Kasumi-1 (cell line): ENCODE measurements at places on chromosomes 3 and 15.

DNA sequence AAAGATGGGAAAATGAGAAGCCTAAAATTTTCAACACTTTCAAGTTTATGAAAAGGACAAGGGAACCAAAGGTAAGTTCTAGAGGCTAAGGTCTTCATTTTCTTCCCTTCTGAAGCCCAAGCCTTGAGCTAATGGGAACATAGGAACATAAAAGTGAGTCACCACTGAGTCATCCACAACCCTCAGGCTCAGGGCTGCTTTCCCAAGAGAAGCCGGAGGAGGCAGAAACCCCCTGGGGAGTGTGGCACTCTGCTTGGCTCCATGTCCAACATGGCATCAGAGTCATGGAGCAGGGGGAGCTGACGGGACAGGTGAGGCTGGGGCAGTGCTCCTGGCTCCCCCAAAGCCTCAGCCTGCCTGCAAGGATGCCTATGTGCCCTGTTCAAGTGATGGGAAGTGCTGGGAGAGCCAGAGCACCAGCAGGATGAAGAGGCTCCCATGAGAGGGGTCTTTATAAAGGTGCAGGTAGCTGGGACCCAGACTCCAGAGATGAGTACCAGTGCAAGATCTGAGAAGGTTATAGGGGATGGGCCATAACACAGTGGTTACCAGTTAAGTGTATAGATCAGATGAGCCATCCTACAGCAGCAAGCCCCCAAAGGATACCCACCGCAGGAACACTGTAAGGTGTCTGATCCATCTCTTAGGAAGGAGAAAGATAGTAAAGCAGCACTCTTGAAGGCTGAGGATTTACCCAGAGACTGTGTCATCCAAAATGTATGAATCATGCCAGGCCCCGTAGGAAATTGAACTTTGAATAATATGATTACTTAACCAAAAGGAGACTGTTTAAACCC lies 31.8 kb upstream of the RYR3 start:
- DNase-seq: no peak

DNA sequence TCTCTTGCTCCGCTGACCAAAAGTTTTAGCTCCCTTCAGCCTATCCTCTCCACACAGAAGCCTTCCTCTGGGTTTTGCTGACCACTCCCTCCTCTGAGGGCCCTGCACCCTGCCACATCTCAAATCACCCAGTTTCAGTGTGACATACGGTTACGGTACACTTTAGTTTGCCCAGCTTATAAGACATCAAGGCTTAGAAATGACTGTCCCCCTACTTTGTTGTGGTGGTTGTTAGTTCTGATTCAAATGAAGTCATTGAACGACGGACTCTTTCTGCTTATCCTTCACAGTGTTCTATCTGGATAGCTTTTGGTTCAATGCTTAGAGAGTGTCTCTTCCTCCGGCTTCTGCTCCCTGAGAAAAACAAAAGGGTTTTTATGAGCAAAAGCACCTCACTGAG lies 68.0 kb upstream of the NDUFB4 start:
- DNase-seq: no peak

DNA sequence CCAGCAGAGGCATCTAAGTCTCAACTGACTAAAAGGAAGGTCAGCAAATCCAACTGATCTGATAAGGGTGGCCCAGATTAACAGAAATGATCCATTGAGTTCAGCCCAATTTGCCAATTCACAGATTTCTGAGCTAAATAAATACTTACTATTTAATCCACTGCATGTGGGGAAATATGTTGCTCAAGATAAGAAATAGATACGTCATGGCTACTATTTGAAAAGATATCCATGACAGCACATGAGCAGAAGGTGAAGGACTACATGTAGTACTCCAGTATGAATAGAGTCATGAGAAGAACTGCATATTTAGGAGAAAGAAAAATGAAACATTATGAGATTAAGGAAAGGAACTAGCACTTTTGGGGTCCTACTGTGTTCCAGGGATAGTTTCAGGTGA lies 332.4 kb downstream of the ARPP21 start:
- DNase-seq: no peak

DNA sequence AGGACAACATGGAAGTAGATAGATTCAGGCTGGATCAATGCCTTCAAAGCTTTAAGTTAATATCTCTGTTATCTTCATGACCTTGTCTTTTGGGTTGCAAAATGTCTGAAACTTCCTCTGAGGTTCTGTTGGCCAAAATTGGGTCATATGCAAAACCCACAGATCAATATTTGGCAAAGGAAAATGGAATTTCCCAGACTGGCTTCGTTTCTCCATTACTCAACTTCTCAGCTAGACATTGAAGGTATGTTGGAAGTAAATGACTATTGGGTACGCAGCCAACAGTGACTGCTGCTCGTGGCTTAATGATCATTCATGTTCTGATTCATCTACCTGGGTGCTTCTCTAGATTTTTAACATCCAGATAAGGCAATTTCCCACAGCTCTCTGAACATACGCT lies 675.4 kb upstream of the SGO1 start:
- no peak for DNase-seq

DNA sequence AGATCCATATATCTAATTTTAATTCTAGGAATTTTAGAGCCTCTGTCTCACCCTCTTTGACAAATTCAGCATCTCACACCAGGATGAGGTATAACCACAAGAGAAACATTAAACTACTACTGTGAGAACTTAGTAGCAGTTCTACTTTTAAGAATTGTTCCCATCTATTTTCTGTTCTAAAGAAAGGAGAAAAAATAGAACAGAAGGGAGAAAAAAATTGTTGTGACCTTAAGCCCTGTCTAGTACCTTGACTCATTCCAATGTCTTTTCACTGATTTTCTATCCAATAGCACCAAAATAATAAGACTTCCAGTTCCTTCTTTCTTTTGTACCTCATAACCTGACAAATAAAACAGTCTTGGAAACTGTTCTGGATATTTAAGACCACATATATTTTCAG lies 37.0 kb downstream of the FRMD5 start:
- DNase-seq: no peak

DNA sequence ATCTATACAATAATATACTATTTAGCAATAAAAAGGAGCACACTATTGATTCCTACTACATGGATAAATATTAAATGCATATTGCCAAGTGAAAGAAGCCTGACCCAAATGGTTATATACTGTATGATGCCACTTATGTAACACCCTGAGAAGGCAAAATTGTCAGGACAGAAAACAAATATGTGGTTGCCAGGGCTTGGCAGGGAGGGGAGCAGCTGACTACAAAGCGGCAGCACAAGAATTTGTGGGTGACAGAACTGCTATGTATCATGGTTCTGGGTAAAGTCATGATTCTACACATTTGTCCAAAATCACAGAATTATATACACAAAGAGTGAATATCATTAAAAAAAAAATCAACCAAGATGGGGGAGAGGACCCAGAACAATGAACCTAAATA lies 22.5 kb downstream of the TBC1D2B start:
- no peak for DNase-seq

DNA sequence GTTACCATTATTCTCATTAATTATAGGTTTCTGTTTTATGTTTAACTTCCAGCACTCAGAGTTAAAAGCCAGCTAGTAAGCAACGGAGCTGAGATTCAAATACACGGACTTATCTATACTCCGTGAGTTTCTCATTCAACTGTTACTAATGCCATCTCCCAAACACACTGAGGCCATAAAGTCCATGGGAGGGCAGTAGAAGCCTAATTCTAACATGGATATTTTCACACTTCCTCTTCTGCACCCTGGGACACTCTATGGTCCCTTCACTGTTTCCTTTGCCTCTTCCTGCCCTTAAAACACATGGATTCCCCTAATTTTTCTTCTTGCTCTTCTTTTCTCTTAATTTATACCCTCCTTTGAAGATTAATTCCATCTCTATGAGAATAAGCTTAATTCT lies 245.0 kb downstream of the KLF13 start:
- peak; percentile 6 for DNase-seq

DNA sequence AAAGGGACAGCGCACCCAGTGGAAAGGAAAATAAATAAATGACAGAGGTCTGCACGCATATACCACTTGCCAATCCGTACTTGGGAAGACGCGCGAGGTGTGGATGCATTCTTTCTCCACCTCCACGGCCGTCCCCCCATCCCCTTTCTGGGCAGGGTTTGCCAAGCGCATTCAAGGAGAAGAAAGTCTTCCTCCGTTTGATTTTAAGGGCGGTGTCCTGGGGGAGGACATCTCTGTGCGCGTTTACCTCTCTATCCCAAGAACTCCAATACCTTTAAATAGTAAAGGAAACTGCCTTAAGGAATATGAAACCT lies 576 bp upstream of the MB21D2 start:
- no peak for DNase-seq

GRCh38 chr3:21718161-21718765 lies 32.7 kb downstream of the ZNF385D start:
- DNase-seq: no peak

GRCh38 chr3:86629511-86629910 lies 361.4 kb downstream of the VGLL3 start:
- no peak for DNase-seq

DNA sequence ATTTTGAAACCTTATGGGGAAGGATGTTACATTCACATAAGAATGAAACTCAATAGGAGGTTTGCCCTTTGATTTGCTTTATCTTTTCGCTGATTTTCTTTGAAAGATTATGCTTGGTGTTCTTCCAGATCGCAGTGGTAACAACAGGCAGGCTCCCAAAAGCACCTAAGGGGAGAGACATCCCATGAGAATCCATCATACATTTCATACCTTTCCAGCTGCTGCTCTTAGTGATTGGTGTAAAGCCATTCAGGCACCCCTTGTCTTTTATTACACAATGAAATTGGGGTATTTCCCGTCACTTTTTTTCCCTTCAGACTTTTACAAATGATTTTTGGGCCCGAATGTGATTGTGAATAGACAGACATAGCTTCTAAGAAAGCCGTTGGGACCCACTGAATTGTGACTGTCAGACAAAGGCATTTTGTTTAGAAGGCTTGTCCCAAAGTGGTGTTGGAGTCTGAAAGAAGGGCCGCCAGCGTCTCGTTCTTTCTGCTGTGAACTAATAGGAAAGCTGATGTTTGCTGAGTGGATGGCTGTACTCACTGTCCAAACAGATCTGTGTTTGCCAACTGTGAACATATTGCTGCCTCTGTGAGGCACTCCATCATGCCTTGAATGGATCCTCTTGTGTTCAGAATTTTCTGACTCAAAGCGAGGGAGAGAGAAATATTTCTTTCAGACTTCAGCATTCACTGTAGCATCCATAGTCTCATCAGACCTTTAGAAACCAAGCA lies 164.3 kb downstream of the FNDC3B start:
- DNase-seq: no peak

DNA sequence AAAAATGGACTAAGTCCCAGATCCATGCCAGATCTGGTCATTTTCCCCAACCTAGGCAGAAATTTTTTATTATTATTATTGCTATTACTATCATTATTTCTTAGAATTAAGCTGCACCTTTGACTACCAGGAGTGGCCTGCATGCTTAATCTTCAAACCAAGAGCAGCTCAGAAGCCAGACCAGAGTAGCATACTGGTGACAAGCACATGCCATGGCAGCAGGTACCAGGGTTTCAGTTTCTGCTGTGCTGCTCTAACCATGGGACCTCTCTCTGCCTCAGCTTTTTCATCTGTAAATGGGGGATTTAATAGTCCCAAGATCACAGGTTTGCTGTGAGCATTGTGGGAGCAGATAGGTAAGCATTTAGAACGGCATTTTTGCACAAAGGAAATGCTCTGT lies 262.3 kb downstream of the SLCO3A1 start:
- DNase-seq: no peak

GRCh38 chr3:4741404-4742307 lies 237.6 kb upstream of the BHLHE40 start:
- peak; percentile 96 for DNase-seq

GRCh38 chr15:55256281-55257011 lies 33.2 kb downstream of the RAB27A start:
- DNase-seq: no peak

DNA sequence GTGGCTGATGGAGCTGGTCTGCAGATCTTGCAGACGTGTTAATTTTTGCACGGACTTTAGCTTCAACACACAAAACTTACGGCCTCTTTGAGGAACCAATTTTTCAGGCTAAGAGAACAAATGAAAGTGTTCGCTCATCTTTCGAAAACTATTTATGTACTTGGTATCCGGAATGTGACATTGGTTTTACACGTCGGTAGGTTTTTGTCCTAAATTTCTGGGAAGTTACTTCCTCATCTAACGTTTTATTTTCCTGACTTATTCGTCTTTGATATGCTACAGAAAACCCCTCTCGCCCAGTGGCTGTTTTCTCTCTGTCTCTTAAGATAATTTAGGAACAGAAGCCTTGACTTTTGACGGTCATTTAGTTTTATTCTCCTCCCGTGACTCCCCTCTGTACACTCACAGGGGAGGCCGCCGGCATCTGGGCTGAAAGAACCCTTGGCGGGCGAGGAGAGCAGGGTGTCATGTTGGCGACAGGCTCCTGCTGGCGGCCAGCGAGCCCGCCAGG lies 834 bp upstream of the GREM1 start:
- DNase-seq: no peak

- DNase-seq: no peak
These were observed 38.9 kb downstream of the PCSK6 start for GRCh38 chr15:101450403-101451265.

- DNase-seq: no peak
These were observed 125.4 kb downstream of the FNDC3B start for GRCh38 chr3:172164620-172165362.

DNA sequence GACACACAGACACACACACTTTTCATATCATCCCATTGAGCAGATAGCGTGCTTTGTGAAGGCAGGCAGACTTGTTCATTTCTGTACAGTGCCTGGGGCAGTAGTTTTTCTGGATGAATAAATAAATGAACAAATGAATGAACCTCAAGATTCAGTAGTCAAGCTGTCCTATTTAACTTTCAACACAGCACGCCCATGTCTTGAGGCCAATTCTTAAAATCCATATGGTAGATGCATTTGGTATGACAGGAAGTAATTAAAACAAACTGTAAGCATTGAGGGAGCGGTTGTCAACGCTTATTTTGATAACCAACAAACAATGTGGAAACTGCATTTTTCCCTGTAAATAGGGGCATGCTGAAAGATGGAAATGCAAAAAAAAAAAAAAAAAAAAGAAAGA lies 80.0 kb upstream of the BNC1 start:
- no peak for DNase-seq

- no peak for DNase-seq
These were observed 55.8 kb upstream of the LMCD1 start for GRCh38 chr3:8445861-8446260.

- no peak for DNase-seq
These were observed 3.1 kb upstream of the ACKR4 start for GRCh38 chr3:132593947-132594323.

GRCh38 chr3:24522146-24522579 lies 27.5 kb upstream of the THRB start:
- no peak for DNase-seq

DNA sequence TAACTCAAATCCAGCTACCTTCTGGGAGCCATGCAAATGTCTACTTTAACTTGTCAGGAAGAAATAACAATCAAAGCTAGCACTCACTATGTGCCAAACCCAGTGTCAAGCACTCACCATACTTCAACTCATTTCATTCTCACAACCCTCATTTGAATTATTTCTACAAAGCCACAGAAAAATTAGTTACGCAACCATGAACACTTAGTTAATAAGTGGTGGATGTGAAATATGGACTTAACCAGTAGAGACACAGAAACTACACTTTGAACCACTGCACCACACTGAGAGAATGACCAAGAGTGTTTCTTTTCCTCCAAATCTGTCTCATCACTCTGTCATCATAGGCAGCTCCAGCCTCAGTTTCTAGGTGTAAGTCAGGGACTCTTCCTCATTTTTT lies 91.0 kb upstream of the MBNL1 start:
- DNase-seq: no peak

GRCh38 chr3:61288446-61288845 lies 37.2 kb upstream of the FHIT start:
- no peak for DNase-seq

- no peak for DNase-seq
These were observed 76.0 kb downstream of the WWTR1 start for GRCh38 chr3:149581681-149582370.
